Activated naive CD4-positive, alpha-beta T cell treated with anti-CD3 and anti-CD28 coated beads, Interleukin-2, amount 10 ng/mL, durations not matched to agents 5 hours and 36 hours (primary cell): ENCODE measurements at places on chromosomes 7 and 10. TPM values are rescaled to one million over a fixed set of nuclear protein-coding genes. Genes with fewer than 3 reads are reported as not detected.

Gene PPP1R17
- not detected for total RNA-seq

Gene ZPBP
- total RNA-seq, result not detected

Gene HOXA1
- total RNA-seq, result 0.40 TPM

Gene CH25H
- not detected for total RNA-seq
